ENCODE measurements at places on chromosomes 2 and 18.

DNA sequence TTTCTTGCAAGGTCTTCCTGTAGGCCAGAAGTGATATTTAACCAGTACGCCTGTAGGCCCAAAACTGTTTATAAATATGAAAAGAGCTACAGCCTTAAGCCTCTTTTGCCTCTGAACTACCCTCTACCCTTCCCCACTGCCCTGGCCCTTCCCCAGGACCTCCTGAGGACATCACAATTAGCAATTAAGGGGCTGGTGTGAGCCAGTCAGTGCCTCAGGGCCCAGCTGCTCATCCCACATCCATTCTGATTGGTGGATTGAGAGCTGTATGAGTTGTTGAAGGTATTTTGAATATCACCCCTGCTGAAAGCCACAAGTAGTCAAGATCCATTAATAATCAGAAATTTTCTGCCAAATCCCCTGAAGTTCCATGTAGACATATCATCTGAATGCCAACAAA lies 126.3 kb upstream of the TACR1 start:
- no peak for DNase-seq

GRCh38 chr2:136156411-136156810 lies 38.5 kb upstream of the CXCR4 start:
- no peak for DNase-seq

- no peak for DNase-seq
These were observed 22.0 kb upstream of the SP9 start for GRCh38 chr2:174312581-174313234.

GRCh38 chr2:63104482-63104881 lies 53.9 kb downstream of the OTX1 start:
- no peak for DNase-seq

DNA sequence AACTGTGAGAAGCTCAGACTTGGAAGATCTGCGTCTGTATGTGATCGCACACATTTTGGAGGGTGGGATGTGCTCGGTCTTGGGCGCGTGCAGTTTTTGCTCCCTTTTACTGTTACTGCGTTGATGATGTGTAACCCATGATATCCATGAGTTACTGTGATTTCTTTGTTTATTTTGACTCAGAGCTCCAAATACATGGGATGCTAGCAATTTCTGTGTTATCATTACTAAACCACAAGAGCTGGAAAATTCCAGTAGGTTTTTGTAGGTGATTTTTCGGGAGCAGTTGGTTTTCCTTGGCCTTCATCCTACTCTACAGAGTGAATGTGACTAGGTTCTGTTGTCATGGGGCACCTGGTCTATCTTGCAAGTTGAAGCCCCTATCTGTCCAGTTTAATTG lies 124.2 kb downstream of the AGAP1 start:
- DNase-seq, result no peak

DNA sequence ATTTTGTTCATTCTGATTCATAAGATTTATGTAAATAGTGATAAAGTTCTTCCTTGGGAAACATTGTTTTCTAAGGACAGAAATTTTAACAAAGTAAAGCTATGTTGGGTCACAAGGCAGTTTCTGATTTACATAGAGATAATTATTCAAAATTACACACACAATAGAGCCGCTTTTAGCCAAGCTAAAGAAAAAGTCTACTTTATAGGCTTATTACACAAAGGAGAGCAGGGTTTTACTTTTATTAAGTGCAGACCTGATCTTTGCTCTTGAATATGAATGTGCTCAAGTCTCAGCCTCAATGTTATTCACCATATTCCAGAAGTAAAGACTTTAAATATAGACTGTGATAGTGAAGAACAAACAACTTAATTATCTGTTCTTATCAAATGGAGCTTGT lies 787.8 kb upstream of the LINC00305 start:
- DNase-seq, result no peak

Data from hypothalamus (tissue), 51 donors.